ENCODE measurements at places on chromosomes 16 and 17.

- peak; percentile 37 for DNase-seq
Measured at GRCh38 chr16:12228602-12229499, 252.3 kb downstream of the SNX29 start.

- peak; percentile 60 for DNase-seq
Measured at GRCh38 chr17:15651583-15652110, 32.1 kb upstream of the FBXW10B start.

DNA sequence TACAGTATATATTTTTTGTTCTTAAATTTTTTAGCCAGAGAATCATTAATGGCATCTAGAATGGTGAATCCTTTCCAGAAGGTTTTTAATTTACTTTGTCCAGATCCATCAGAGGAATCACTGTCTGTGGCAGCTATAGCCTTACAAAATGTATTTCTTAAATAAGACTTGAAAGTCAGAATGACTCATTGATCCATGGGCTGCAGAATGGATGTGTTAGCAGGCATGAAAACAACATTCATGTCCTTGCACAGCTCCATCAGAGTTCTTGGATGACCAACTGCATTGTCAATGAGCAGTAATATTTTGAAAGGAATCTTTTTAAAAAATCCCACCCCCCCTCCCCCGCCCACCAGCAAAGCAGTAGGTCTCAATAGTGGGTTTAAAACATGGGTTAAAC is 51.4 kb downstream of the CACNG1 start:
- DNase-seq, result no peak

DNA sequence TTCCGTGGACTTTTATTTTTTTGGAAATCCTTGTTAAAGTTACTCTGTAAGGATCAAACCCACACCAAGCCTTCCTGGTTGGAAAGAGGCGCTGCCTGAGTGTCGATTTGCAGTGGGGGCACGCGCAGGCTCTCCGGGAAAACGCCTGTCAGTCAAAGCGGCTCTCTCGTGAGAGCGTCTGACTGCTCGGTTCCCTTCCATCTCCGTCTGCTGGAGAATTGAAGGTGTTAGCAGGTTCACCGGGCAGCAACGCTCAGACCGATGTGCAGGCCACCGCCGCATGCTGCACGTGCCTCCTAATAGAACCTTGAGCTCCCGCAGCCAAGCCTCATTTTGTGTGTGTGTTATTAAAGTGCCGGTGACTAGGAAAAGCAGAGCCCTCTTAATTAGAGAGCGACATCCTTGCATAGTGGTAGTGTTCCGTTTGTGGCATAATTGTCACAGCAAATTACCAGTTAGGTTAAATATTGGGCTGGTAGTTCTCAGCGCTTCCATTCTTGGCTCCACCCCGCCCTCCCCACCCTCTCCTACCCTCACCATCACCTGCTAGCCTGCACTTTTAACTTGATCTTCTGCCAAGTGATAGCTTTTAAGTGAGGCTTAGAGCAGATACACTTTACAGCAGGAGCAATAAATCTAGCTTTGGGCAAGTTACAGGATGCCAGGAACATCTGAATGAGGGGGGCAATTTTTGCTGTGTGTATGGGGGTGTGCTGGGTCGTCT is 75.5 kb downstream of the RPA1 start:
- no peak for DNase-seq

DNA sequence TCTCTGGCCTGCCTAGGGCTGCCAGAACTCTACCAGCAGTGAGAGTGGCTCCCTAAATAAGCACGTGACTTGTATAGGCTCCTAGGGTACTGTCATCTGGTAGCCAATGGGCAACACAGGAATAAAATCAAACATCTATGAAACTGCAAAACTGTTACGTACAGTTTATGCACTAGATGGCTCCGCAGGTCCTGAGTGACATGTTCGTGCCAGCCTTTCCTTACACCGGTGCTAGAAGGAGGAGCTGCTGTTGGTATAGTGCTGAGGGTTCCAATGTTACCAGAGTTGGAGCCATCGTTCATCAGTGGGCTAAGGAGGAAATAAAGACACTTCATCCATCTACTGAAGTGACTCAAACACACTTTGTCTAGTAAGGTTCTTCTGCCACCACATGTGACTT is 63.2 kb upstream of the TRAP1 start:
- DNase-seq, result peak; percentile 42

DNA sequence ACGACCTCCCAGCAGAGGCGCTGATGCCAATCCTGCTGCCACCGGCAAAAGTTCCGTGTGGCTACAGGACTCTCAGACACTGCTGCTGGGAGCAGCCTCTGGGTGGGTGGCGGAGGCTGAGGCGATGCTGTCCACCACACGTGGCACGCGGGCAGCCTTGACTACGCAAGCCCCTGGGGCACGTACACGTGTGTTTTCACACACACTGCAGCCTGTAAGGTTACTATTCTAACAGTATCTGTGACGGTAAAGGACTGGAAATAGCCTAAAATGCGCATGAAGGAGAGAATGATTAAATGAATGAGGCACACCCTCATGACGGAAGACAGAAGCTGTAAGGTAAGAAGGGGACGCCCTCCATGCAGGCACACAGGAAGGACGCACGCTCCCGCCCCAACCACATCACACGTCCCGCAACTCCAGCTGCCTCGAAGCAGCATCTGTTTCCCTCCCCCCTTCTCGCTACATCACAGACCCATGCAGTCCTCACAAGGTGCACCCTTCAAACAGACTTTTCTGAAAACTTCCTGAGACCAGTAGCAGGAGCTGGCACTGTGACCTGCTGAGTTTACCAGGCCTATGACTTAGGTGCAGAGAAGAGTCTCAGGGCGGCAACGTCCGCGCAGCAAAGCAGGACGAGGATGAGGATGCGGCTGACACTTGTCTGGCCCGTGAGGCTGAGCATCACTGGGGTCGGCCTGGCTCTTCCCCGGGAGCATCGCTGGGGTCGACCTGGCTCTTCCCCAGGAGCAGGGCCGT is 28.7 kb upstream of the FASN start:
- peak; percentile 99 for DNase-seq

- DNase-seq, result no peak
Measured at GRCh38 chr16:29680180-29680598, 1.2 kb downstream of the QPRT start.

DNA sequence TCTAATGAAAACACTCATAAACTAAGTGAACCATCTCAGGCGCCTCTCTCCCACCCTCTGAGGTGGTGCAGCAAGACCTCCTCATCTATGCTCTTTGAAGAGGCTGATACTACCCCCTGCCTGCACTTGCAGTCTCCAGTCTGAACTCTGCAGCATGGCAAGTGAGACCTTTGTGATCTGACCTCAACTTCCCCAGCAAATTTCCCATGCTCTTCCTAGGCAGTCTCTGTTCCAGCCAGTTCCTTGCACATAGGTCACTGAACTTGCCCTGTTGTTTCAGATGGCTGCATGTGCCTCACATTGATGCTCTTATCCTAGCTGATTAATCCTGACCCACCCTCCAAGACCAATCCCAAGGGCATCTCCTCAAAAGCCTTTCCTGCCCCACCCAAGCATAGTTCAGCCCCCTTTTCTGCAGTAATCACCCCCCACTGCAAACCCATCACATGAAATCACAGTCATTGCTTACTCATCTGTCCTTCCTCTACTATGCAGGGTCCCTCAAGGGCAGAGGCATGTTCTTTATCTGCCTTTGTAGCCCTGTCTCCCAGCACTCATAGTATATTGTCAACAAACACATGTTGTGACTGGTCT is 42.0 kb downstream of the TBX21 start:
- no peak for DNase-seq

- DNase-seq, result no peak
Measured at GRCh38 chr16:50946606-50947005, 204.5 kb downstream of the SALL1 start.

GRCh38 chr17:60792250-60792898 is 114.7 kb downstream of the BCAS3 start:
- no peak for DNase-seq

- DNase-seq, result no peak
Measured at GRCh38 chr17:72139212-72139611, 18.4 kb downstream of the SOX9 start.

- DNase-seq, result peak; percentile 36
Measured at GRCh38 chr17:15490634-15491261, 23.3 kb upstream of the CDRT4 start.

DNA sequence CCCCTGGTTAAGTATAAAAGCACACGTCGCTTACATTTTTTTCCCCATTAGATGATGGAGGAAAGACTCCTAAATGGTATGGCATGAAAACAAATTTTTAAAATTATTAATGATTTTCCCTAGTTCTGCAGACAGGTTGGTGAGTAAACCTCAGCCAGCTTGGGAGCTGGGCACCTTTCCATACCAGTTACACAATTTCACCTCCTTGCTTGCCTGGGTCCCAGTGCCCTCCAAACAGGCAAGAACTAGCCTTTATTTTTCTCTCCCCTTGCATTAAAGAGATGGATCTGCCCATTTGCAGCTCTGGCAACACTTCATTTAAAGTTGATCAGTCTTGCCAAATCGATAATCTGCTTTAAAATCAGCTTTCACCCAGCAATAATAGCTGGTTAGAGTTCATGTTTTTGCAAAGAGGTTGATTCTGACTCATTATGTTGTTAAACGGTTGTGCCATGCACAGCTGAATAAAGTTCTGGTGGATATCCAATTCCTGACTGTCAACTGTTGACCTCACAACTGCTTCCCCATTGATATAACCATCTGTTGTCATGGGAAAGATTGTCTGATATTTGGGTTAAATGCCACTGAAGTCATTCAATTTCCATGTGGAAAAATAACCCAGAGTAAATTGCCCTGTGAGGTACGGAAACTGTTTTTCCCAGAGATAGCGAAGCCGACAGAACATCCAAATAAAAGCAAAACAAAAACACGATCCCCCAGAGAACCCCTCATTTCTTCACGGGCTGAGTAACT is 1.3 kb downstream of the C17orf58 start:
- no peak for DNase-seq

GRCh38 chr16:50311134-50311528 is 44.8 kb downstream of the ADCY7 start:
- no peak for DNase-seq

DNA sequence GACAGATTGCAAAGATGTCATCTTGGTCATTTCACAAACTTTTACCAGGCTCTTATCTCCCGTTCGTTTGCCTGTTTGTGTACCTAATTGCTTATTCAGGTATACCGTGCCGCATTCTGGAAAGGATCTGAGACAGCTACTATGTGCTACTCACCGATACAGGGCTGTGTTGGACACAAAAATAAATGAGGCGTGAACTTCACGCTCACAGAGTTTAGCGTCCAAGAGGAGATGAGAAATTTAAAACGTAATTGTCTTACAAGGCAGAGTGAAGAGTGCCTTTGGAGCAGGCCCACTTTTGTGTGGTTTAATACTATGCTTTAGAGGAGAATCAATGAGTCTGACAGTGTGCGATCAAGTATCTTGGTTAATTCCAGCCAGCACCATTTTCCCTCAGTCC is 26.7 kb downstream of the MAF start:
- no peak for DNase-seq

DNA sequence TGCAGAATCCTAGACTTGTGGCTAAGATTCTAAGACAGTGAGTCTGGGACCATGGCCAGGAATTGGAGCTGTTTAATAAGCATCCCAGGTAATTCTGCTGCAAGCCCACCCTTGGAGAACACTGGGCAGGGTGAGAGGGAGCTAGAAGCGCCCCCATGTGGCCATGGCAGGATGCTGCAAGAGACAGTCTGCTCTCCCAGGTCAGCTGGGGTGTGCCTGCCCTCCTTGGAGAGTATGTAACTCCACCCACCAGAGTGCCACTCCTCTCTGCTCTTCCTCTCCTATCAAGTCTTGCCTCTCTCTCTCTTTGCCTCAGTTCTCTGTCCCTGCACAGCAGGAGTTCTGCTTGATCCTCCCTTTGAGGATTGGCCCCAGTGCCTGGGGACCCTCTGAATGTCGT is 14.9 kb downstream of the RCVRN start:
- DNase-seq, result peak; percentile 67

- DNase-seq, result peak; percentile 95
Measured at GRCh38 chr17:16286009-16286946, 67.0 kb downstream of the CENPV start.

- DNase-seq, result no peak
Measured at GRCh38 chr17:6208608-6209180, 138.5 kb downstream of the WSCD1 start.

DNA sequence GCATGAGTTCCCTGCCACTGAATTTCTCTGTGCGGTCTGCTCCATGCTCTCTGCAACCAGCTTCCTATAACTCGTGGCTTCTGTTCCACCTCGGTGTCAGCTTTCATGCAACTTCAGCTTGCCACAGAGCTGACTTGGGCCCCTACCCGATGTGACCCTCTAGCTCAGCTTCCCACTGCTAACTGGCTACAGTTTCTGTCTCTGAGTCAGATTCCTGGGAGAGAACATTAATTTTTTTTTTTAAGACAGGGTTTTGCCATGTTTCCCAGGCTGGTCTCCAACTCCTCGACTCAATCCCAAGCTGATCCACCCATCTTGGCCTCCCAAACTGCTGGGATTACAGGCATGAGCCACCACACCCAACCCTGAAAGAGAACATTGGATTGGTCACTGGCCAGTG is 35.5 kb upstream of the PSMD7 start:
- no peak for DNase-seq

GRCh38 chr16:58859958-58860669 is 126.0 kb upstream of the GOT2 start:
- DNase-seq, result no peak

- no peak for DNase-seq
Measured at GRCh38 chr16:54936201-54936978, 5.7 kb downstream of the IRX5 start.

DNA sequence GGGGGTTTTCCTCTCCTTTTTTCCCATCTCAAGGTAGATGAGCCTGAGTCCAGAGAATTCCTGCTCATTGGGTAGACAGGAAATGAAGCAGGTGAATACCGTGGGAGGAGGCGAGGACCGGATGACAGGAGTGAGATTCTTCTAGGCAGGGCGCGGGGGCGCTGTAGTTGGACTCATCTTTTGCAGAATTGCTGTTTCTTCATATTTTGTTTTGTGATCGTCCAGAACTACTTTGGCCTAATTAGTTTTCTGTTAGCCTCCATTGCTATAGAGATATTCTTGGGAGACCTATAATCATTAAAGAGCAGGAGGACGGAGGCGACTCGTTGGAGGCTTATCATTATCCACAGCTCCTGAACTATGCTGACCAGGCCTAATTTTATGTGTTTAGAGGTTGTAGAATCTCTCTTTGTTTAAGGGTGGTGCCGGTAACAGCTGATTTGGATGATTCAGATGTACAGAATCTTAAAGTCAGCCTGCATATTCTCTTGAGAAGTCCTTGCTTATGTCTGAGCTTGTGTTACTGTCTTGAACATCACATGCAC is 650 bp downstream of the ATP6V0A1 start:
- DNase-seq, result no peak

DNA sequence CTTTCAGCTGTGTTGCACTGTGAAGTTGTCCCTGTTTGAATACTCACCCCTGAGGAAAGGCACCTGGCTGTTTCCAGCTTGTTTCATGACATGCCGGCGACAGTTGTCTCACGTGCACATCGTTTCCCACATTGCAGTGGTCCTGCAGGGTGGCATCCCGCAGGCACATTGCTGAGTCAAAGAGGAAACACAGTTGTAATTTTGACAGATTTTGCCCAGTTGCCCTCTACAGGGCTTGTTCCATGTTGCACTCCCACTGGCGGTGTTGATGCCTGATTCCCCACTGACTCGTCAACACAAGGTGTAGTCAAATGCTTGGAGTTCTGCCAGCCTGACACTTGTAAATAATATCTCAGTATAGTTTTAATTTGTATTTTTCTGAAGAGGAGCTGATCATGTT is 23.8 kb downstream of the EPN2 start:
- no peak for DNase-seq

- DNase-seq, result no peak
Measured at GRCh38 chr17:59851439-59852375, 41.0 kb downstream of the TUBD1 start.

GRCh38 chr17:45425125-45425983 is 7.3 kb downstream of the ARHGAP27 start:
- DNase-seq, result no peak

GRCh38 chr17:48994549-48995303 is 2.5 kb upstream of the IGF2BP1 start:
- no peak for DNase-seq
